ENCODE measurements at places on chromosomes 1 and 21.

GRCh38 chr1:154155251-154155650 lies 378 bp upstream of the NUP210L start:
- no peak for DNase-seq

DNA sequence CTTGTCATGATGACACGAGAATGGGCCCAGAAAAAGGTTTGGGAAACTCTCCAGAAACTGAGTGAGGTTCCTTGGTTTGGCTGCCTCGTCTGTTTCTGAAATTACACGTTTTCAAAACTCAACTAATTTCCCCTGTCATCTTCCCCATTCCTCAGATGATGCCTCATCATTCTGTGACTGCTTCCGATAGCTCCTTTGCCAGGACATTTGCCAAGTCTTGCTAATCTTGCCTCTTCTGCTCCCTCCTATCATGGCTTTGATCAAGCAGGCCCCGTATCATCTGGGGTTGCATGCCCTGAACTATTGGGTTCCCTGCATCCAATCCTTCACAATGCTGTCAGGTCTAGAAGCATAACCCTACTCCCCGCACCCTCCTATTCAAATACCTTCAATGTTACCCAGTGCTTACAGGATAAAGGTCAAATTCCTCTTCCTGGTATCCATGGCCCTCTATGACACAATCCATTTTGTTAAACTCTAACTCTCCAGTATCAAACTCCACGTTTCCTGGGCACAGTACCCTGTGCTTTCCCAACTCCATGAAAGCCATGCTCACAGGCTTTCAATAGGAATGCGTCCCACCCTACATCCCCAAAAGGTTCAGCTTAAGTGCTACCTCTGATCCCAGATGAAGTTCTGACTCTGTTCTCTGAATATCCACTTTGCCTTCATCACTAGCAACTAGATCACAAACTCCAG lies 22.2 kb upstream of the TMEM200B start:
- DNase-seq: peak; percentile 94

GRCh38 chr1:8860738-8861516 lies 17.6 kb downstream of the ENO1 start:
- DNase-seq: no peak

- DNase-seq: peak; percentile 71
Observed at GRCh38 chr1:113073479-113073950, 517 bp downstream of the LRIG2 start.

- peak; percentile 67 for DNase-seq
Observed at GRCh38 chr1:201348211-201348566, 29.3 kb downstream of the TNNT2 start.

DNA sequence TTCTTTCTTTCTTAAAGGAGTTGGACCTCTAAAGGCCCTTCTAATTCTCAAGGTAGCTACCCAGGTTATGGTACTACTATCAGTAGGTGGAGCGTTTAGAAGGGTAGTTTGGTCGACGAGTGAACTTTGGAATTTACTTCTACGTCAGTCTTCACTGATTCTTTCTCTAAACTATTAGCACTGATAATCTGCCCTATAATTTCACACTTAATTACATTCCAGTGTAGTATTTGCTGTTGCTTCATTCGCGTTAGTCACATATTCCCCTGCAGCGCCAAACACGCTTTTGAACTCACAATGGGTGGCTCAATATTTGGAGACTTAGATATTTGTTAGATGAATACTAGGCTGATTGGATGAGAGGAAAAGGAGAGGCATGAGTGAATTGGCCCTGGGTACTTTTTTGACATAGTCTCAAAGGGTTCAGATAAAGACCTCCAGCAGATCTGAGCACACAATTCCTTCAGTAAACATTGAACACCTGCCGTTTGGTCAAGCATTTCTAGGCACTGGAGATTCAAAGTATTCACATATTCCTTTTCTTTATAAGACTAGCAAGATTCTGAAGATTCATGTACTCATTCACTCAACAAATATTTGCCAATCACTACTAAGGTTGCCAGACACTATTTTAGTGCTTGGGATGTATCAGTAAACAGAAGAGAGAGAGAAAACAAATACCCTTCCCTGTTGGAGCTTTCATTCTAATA lies 929 bp upstream of the FOXJ3 start:
- DNase-seq: peak; percentile 59

GRCh38 chr1:180586671-180587155 lies 27.9 kb downstream of the OVAAL start:
- peak; percentile 81 for DNase-seq

- peak; percentile 68 for DNase-seq
Observed at GRCh38 chr1:9350013-9350908, 57.6 kb downstream of the SPSB1 start.

DNA sequence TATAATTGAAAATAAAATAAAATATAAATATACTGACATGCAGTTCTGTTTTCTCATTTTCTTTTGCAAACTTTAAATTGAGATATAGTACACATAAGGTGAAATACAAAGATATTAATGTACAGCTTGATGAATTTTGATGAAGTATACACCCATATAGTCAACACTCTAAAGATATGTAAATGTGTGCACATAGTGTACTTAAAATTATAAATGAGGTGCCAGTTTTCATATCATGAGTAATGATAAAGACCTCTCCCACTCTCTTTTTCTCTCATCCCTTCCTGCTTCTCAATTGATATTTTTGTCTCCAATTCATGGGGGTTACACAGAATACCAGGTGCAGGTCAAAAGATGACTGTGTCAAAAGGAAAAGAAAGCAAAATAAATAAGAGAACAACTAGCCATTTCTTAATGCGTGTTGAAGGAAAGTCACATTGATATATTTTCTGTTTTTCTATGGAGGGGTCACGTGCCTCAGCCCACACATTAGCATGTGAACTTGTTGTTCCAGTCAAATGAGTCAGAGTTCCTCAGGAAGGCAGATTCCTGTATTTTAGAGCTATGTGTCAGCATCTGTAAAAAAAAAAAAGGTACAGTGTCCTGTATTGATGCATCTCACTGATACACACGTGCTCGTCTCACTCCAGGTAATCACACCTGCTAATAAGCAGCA lies 64.3 kb upstream of the HOOK1 start:
- peak; percentile 82 for DNase-seq

- peak; percentile 67 for DNase-seq
Observed at GRCh38 chr1:197180252-197180878, 33.9 kb upstream of the ASPM start.

DNA sequence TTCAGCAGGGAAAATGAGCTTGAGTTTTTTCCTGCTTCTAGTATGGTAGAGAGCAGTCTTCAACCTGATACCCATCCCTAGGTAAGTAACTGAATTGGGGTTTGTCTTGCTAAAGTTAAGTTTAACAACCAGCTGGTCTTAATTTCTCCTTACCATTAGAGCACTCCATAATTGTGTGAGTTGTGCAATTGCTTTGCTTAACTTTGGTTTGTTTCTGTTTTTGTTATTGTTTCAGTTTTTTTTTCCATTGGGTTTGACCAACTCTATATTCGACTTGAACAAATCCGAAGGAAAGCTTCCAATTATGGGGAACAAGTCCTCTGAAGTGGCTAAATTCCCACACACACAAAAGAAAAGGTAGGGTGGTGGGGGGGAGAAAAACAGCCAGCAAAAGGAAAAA lies 641.1 kb downstream of the PLA2G4A start:
- DNase-seq: no peak

DNA sequence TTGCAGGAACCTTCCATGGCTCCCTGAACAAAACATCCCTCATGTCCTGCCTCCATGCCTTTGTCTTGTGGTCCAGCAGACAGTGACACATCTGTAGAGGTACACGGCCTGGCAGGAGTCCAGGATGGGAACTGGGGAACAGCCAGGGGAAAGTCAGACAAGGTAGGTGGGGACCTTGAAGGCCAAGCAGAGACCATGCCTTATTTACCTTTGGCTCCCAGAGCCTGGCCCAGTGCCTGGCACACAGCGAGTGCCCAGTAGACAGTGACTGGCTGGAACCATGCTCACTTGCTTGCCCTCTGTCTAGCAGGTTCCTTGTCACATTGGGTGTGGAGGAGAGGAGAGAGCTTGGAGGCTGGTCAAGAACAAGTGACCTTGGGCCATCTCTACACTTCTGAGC lies 81.0 kb downstream of the BCAR3 start:
- no peak for DNase-seq

DNA sequence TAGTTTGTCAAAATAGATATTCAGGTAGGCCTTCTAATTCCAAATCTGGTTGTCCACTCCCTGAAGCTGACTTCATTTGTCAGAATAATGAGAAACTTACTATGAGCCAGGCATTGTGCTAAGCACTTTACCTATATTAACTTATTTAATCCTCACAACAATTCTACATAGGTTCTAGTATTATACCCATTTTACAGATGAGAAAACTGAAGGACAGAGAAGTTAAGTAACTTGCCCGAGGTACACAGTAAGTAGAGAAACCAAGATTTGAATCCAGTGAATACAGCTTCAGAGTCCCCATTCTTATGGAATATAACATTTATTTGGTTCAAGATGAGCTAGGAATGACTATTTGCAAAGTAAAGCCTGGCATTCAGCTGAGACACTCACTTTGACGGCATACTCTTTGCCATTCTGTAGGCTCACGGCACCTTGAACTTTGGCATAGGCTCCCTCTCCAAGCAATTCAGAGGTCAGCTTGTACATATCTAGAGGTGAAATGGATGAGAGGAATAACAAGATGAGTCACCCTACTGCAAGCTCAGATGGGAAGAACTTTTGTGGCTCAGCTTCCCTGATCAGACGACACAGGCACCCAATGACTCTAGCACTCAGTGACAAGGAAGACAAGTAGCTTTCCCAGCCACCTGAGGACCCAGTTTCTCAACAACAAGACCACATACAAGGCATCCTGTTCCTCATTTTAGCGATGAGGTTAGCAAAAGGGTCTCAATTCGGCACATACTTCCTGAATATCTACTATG lies 23.7 kb downstream of the MKNK1 start:
- DNase-seq: peak; percentile 6

- no peak for DNase-seq
Observed at GRCh38 chr1:111819566-111820263, 64.0 kb downstream of the DDX20 start.

DNA sequence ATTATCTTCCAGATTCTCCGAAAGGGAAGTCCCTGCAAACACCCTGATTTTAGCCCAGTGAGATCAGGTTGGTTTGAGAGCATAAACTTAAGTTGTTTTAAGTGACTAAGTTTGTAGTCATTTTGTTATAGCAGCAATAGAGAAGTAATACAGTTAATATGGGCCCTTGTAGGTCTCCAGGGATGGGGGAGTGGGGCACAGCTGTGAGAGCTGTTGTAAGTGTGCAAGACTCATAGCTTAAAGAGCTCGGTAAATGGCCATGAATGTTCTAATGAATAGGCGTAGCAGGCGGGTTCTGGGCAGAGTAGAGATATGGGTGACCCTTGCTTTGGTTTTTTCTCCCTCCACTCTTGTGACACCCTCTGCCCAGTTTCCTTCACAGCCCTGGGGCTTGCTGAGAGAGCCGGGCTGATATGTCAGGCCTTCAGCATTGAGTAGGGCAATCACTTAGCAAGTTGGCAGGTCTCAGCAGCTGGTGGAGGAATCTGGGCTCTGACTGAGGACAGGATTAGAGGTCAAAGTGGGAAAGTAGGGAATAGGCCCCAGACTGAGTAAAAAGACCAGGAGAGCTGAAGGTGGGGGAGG lies 16.0 kb upstream of the ID3 start:
- DNase-seq: no peak

- DNase-seq: peak; percentile 67
Observed at GRCh38 chr1:181028196-181028595, 5.5 kb upstream of the STX6 start.

GRCh38 chr1:228782662-228783417 lies 47.6 kb downstream of the RHOU start:
- no peak for DNase-seq

GRCh38 chr21:34865400-34866241 lies 183.5 kb downstream of the RUNX1 start:
- DNase-seq: peak; percentile 93

DNA sequence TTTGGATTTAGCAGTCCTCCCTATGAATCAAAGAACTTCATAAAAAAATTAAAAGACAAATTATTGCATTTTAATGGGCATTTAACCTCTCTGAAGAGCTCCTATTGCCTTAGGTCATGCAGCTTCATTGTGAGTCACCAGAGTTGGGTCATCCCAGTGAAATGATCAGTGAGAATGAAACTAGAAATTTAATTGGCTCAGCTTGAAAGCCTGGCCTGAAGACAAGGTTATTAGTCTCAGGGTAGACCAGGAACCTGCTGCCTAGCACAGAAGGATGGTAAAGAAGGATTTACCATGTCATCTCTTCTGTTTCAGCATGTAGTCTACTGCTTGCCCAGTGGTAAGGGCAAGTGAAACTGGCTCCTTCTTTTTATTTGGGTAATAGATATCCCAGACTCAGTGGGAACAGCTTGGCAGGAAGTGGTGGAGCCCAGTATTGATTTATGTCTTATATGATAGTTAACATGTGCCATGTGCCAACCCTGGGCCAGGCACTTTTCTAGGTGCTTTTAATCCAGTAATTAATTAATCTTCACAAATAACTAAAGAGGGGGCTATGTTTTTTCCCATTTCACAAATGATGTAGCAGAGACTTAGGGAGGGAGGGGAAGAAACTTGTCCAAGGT lies 23.6 kb downstream of the LAMC2 start:
- DNase-seq: peak; percentile 94

GRCh38 chr1:6386371-6386949 lies 7.1 kb downstream of the ACOT7 start:
- peak; percentile 61 for DNase-seq

GRCh38 chr1:43711049-43711448 lies 3.7 kb downstream of the ST3GAL3 start:
- peak; percentile 88 for DNase-seq

DNA sequence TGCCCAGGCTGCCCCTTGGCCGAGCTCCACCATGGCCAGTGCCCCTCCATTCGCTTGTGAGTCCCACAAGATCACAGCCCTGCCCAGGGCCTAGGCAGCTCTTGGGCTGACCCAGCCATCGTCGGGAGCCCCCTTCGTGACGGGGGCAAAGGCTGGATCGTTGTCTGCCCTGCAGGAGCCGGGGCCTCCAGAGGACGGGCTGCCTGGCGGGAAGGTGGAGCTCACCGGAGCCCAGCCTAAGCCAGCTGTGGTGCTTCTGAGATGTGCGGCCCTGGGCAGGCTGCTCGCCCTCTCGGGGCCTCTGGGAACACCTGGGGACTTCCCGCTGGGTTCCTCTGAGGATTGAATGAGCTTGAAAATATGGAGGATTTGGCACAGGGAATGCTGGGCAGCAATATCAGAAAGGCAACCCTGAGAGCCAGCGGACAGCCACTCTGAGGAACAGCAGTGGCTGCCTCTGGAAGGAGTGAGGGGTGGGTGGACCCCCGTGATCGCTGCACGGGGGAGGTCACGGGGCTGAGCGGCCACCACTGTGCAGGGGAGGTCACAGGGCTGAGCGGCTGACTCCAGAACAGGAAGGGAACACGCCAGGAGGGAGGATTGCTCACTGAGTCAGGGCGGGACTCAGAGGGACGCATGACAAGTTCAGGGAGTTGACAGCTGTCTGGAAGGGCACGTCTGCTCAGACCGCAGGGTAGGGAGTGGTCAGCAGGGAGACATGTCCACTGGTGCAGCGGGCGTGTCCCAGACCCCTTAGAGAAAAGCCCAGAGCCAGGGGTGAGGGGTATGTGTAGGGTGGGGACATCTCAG lies 19.3 kb downstream of the TP73 start:
- DNase-seq: no peak
